ENCODE measurements at places on chromosomes 1 and 21. TPM values are rescaled to one million over a fixed set of nuclear protein-coding genes. Genes with fewer than 3 reads are reported as not detected.

- H3K27me3 ChIP-seq: no peaks in the 10 kb centered on the region
- no peak overlapping the region for H3K27ac ChIP-seq
- DNase-seq: no peak
- no peaks in the 10 kb centered on the region for H3K36me3 ChIP-seq
Measured at GRCh38 chr1:226211181-226211821, 12.2 kb upstream of the MIXL1 start.

DNA sequence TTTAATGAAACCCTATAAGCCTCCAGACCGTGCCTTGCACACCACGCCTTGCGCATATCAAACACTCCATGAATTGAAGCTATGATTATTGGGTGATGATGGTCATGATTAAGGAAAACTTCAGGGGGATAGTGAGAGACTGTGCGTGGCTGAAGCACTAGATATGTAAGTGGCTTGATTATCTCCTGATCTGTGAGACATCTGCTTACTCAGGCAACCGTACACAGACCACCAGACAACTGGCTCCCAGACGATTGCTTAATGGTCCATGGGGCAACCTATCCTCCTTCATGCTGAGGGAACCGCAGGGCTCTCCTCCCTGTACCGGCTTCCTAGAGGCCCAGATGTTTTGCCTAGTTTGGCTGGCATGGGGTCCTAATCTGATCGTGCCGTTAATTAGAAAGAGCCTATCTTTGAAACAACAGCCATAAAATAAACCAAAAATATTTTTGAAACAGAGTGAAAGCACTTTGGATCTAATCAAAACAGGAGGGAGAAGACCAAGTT is 51.6 kb downstream of the IRF2BP2 start:
- H3K27ac ChIP-seq: no peak overlapping the region
- H3K27me3 ChIP-seq: no peaks in the 10 kb centered on the region
- no peaks in the 10 kb centered on the region for H3K36me3 ChIP-seq

DNA sequence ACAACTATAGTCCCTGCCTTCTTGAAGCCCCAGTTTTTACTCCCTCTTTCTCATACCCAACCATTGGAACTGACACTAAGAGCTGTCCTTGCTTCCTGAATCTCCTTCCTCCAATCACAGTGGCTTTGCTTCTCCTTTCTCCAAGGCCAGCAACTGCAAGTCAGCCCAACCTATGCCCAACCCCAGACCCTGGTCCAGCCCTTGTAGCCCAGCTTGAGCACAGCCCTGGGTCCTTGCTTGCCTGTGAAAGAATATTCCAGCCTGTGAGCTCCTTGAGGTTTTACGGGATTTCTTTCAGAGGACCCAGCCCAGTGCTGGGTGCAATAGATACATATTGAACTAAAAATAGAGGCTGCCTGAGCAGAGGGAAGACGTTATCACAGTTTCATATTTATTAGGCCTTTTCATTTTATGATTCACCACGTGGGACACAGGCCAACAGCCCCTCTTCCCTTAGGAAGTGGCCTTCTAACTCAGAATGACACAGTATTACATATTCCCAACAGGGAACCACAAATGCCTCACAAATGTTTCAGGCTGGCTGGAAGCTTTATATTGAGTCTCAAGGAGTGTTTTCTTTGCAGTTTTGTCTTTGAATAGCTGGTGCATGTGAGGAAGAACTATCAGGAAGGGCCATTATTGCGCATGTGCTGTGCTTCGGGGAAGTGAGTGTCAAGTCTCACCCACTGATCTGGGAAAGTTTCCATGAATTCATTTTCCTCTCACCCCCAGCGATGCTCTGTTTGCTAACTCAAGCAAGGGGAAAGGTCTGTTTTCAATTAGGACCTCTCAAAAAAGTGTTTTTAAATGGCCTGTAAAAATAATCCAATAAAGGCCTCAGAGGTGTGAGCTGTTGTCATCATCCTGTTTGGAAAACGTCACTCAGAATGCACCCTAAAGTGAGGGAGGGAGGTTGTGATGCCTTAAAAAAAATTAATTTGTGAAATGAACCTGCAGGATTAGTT is 92.3 kb upstream of the NFIA start:
- H3K4me3 ChIP-seq: no peak overlapping the region
- no peaks in the 10 kb centered on the region for H3K36me3 ChIP-seq
- no peak for DNase-seq
- H3K27me3 ChIP-seq: no peaks in the 10 kb centered on the region
- H3K4me1 ChIP-seq: peaks cover 8% of the 10 kb centered on the region

- peaks cover 42% of the 10 kb centered on the region for H3K4me1 ChIP-seq
- H3K4me3 ChIP-seq: no peak overlapping the region
- DNase-seq: no peak
- H3K27me3 ChIP-seq: no peaks in the 10 kb centered on the region
- no peaks in the 10 kb centered on the region for H3K36me3 ChIP-seq
- H3K27ac ChIP-seq: peak overlapping the region; percentile 1
Measured at GRCh38 chr1:111512132-111512889, 8.9 kb upstream of the ADORA3 start.

DNA sequence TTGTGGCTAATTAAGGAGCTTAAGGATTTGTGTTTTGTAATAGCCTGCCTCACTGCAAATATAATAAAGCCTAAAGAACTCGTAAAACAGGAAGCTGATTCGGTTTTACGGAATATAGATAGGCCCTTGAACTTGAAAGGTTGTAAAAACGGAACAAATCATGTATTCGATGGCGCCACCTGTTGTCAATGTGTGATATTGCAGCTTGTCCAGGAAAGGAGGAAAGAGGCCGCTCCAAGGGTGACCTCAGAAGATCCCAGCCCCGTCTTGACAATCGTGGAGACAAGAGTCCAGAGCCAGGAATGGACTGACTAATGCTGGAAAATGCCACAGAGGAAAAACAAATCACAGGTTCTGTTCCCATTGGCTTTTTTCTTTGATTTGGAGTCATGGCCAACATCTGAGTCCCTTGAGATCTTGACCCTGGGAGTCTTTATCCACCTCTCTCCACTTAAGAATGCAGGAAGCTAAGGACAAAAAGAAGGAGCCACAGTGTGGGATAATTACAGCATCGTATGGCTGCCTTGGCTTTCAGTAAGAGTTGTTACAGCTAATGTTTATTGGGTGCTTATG is 7.0 kb upstream of the IGSF21 start:
- H3K27me3 ChIP-seq: no peaks in the 10 kb centered on the region
- no peak overlapping the region for H3K4me3 ChIP-seq
- no peaks in the 10 kb centered on the region for H3K4me1 ChIP-seq
- H3K36me3 ChIP-seq: no peaks in the 10 kb centered on the region
- no peak for DNase-seq

DNA sequence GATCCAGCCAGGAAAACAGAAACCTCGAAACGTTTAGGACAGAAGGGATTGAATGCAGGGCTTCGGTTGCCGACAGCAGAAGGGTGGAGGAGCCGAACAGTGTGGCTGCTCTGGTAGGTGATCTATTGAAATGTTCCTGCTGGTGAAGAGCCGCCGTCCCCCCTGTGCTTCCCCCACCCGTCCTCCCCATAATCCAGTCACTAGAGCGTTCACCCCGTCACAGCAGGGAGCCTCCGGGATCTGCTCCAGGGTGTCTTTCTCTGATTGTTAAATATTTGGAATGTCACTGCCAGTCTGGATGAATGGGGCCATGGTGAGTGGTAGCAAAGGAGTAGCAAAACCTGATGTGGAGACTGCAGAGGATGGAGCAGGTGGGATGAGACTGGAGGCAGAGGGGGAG is 255.1 kb upstream of the CSF3R start:
- no peak for DNase-seq
- no peaks in the 10 kb centered on the region for H3K27me3 ChIP-seq
- no peak overlapping the region for H3K27ac ChIP-seq
- no peaks in the 10 kb centered on the region for H3K36me3 ChIP-seq

DNA sequence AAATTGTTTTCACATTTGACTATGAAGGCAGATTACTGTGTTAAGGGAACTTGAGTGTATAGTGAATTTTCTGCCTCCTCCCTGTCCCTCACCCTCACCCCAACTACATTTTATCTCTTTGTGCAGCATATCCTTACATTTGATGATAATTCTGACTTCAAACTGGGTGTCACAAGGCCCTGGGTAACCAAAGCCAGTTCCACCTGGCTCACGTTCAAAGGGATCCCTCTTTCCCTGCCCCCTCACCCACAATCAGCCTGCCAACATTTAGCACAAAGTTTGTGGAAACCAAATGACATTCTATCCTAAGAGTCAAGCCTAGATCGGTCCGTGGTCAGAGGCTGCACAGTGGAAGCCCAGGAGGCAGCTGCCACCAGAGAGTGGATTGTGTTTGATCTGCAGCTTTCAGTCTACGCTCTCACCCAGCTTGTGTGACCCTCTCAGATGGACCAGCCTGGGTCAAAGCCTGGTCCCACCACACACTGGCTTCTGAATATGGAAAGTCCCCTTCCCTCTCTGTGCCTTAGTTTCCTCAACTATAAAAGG is 10.3 kb downstream of the KIAA0040 start:
- DNase-seq: no peak
- no peaks in the 10 kb centered on the region for H3K36me3 ChIP-seq
- peaks cover 3% of the 10 kb centered on the region for H3K27me3 ChIP-seq
- peaks cover 8% of the 10 kb centered on the region for H3K4me1 ChIP-seq
- H3K4me3 ChIP-seq: no peak overlapping the region

GRCh38 chr1:162587347-162587746 is 25.8 kb downstream of the UAP1 start:
- no peak overlapping the region for H3K4me3 ChIP-seq
- peaks cover 92% of the 10 kb centered on the region for H3K36me3 ChIP-seq
- H3K27ac ChIP-seq: no peak overlapping the region

- no peaks in the 10 kb centered on the region for H3K4me1 ChIP-seq
- no peaks in the 10 kb centered on the region for H3K36me3 ChIP-seq
- H3K27me3 ChIP-seq: peaks cover 1% of the 10 kb centered on the region
- no peak overlapping the region for H3K27ac ChIP-seq
Measured at GRCh38 chr21:37763298-37763697, 153.0 kb downstream of the KCNJ6 start.

- no peak overlapping the region for H3K27ac ChIP-seq
- DNase-seq: no peak
- H3K4me3 ChIP-seq: no peak overlapping the region
- peaks cover 8% of the 10 kb centered on the region for H3K4me1 ChIP-seq
- no peaks in the 10 kb centered on the region for H3K36me3 ChIP-seq
- H3K27me3 ChIP-seq: no peaks in the 10 kb centered on the region
Measured at GRCh38 chr1:153795330-153795837, 20.2 kb downstream of the SLC27A3 start.

- no peaks in the 10 kb centered on the region for H3K36me3 ChIP-seq
- H3K27ac ChIP-seq: no peak overlapping the region
- H3K27me3 ChIP-seq: peaks cover 26% of the 10 kb centered on the region
- no peak overlapping the region for H3K4me3 ChIP-seq
- H3K4me1 ChIP-seq: no peaks in the 10 kb centered on the region
Measured at GRCh38 chr1:28796352-28797211, 15.4 kb upstream of the OPRD1 start.

DNA sequence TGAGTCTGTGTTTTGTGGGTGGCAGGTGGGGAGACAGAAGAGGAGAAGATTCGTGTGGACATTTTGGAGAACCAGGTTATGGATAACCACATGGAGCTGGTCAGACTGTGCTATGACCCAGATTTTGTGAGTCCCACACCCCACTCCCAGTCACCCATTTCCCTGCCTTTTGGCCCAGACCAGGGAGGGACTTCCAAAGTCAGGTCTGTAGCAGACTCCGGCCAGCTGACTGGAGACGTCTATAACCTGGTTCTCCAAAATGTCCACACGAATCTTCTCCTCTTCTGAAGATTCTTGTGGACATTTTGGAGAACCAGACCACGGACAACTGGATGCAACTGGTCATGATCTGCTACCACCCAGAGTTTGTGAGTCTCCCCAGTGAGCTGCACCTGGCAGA is 1.6 kb downstream of the GSTM5 start:
- peaks cover 37% of the 10 kb centered on the region for H3K4me1 ChIP-seq
- no peak for DNase-seq
- no peak overlapping the region for H3K27ac ChIP-seq
- H3K27me3 ChIP-seq: no peaks in the 10 kb centered on the region
- H3K4me3 ChIP-seq: no peak overlapping the region

DNA sequence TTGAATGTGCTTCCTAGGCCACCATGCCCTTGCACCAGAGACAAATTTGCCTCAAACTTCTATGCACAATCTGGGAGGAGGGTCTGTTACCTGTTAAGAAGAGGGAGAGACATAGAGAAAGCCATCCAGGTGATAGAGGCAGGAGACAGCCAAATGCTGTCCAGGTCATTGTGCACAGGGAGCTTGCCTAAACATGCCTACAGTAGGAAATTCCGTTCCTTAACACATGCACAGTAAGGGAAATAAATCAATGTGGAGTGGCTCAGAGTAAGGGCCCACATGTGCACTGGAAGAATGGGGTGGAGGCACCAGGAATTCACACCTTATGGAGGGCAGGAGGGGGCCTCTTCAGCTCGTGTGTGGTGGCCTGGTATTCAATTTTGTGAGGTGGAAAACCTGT is 19.5 kb upstream of the CREG1 start:
- no peaks in the 10 kb centered on the region for H3K27me3 ChIP-seq
- no peaks in the 10 kb centered on the region for H3K36me3 ChIP-seq
- no peak overlapping the region for H3K4me3 ChIP-seq
- no peak overlapping the region for H3K27ac ChIP-seq
- H3K4me1 ChIP-seq: peaks cover 4% of the 10 kb centered on the region
- DNase-seq: no peak

GRCh38 chr1:60583696-60584095 is 498.7 kb upstream of the NFIA start:
- H3K4me1 ChIP-seq: no peaks in the 10 kb centered on the region
- no peak for DNase-seq
- no peaks in the 10 kb centered on the region for H3K36me3 ChIP-seq
- H3K27me3 ChIP-seq: no peaks in the 10 kb centered on the region
- no peak overlapping the region for H3K27ac ChIP-seq

The CCDC185 gene
- total RNA-seq: not detected

The CYP4A22 gene
- not detected for total RNA-seq
